ENCODE measurements at places on chromosomes 12 and 14.

DNA sequence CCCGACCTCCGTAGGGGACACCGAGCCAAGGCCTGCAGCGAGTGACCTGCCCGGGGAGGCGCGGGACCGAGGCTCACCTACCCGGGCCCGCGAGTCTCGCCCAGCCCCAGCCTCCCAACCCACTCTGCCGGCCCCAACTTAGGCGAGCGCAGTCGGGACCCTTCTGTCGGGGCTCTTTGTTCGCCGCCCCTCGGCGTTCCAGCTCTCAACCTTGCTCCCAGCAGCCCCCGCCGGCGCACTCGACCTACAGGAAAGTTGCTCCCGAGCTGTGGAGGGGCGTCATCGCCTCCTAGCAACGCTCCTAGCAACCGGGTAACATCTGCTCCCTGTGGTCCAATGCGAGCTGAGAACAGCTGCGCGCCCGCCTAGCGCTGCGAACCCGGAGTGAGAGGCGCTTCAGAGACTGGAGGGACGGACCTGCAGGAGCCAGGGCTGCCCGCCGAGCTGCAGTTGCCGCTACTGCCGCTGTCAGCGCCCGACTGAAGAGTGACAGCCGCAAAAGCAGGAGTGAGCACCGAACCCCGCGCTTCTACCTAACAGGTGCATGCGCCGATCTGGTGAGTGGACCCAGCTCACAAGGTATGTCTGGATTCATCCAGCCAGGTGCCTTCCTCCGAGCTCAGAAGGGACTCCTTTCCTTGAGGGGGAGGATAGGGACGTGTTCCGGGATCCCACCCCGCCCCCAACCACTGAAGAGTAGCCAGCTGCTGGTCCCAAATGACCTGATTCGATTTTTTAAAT lies 355.0 kb downstream of the SNAPC1 start:
- peak; percentile 70 for DNase-seq

GRCh38 chr12:71763677-71764379 lies 9.2 kb downstream of the RAB21 start:
- no peak for DNase-seq

GRCh38 chr14:104598910-104599273 lies 5.7 kb downstream of the TMEM179 start:
- no peak for DNase-seq

DNA sequence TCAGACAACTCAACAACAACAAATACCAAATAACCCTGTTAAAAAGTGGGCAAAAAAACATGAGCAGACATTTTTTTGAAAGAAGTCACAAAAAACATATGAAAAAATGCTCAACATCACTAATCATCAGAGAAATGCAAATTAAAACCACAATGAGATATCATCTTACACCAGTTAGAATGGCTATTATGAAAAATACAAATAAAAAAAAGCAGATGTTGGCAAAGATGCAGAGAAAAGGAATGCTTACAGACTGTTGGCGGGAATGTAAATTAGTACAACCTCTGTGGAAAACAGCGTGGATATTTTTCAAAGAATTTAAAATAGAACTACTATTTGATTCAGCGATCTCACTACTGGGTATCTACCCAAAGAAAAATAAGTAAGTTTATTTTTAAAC lies 114.0 kb downstream of the SLC38A4 start:
- no peak for DNase-seq

DNA sequence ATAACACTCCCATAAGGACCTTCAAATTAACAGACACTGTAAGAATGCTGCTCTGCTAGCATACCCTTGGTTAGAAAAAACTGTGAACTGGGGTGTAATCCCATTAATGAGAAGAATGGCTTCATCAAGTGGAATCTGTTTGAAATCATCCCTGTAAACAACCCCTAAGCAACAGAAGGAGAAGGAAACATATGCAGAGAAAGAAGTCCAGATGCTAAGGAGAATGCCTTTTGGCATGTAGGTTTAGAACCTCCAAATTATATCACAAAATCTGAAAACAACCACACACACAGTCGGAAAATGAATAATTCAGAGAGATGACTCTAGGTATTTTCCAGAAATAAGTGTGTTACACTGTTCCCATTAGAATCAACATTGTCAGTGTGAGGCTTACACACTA lies 140.2 kb downstream of the NUAK1 start:
- DNase-seq: no peak

- no peak for DNase-seq
Measured at GRCh38 chr12:14369311-14369710, 3.8 kb downstream of the ATF7IP start.

DNA sequence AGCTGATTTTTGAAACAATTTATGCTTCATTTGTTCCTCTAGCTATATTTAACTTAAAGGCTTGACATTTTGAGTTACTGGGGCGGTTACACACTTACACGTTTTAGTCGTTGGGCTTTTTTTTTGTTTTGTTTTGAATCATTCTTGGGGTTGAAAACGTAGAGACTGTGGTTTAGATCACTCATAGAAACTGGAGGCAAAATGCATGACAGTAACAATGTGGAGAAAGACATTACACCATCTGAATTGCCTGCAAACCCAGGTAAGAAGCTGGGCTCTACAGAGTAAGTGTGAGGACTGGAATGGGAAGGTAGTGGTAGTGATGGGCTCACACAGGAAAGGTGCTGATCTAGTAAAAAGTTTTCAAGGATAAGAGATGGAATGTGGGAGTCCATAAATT lies at the start of gene CLEC2D:
Gene CLEC2D (plus strand): TSS at position 180 of the 400 bp plus-strand sequence. CDS start 22 bp downstream, at position 202.
- DNase-seq: no peak

DNA sequence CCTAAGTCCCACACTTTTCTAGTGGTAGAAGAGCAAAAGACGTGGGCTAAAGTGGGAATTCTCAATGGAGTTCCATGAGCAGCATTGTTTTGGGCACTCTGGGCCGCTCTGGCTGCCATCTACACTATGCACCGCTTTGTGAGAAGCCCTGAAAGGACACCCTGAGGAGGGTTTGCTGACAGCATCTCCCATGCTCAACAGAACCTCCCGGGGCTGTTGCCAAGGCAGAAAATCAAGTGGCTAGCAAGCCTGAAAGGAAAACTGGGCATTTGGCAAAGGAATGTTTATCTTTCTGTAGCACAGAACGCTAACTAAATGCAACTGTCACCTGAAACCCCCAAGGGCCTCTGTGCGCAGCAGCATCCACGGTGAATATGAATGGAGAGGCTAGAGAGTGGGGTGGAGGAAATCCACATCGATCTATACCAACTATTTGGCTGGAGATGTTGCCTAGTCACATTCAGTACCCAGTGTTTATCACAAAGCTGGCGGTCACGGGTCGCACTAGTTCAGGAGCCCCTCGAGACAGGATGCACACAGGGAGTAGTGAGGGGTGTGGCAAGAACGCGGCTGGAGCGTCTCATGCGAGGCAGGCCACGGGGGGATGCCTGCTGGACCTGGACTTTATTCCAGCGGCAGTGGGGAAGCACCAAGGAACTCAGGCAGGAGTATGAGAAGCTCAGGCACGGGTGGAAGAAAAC lies 14.2 kb downstream of the APPL2 start:
- no peak for DNase-seq

GRCh38 chr14:104545942-104546501 lies 33.5 kb upstream of the C14orf180 start:
- DNase-seq: no peak

GRCh38 chr14:56313789-56314188 lies 195.6 kb downstream of the PELI2 start:
- DNase-seq: no peak

GRCh38 chr14:47207617-47208016 lies 467.8 kb downstream of the MDGA2 start:
- no peak for DNase-seq

- no peak for DNase-seq
Measured at GRCh38 chr14:37844614-37845013, 249.2 kb downstream of the TTC6 start.

- peak; percentile 71 for DNase-seq
Measured at GRCh38 chr12:26338586-26339572, 143.5 kb downstream of the SSPN start.

DNA sequence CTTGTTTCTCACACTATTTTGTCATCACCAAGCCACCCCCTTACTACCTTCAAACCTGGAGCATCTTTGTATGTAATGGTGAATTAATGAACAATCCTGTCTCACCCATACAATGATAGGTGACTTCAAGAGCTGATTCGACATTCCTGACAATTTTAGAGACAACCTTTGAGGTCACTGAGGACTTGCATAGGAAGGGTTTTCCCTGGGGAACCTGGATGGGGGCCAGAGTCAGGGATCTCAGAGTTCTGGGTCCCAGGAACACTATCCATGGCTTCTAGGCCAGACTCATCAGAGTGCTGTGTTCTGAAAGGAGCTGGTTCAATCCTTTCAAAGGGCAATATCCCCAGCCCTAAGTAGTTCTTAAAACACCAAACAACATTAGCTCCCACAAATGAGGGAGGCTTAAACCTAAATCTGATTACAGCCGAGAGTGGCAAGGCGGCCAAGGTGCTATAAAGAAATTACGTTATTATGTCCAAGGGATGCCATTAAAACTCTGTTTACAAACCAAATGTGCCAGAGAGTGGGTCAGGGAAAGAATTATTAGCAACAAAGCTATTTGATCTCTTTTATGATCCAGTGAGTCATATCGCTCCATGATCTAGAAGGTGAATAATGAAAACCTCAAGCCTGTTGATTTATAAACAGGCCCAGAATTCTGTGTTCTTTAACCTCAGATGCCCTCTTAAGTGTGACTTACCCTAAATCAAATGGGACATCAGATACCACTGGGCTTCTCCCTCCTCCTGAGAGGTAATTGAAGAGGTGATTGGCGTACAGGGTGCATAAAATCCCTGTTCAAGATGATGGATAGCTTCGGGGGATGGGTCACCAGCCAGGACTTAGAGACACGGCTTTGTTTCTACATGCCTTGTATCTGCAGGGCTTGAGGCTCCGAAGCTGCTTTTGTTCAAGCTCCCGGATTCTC lies 230.2 kb upstream of the TBX3 start:
- no peak for DNase-seq

DNA sequence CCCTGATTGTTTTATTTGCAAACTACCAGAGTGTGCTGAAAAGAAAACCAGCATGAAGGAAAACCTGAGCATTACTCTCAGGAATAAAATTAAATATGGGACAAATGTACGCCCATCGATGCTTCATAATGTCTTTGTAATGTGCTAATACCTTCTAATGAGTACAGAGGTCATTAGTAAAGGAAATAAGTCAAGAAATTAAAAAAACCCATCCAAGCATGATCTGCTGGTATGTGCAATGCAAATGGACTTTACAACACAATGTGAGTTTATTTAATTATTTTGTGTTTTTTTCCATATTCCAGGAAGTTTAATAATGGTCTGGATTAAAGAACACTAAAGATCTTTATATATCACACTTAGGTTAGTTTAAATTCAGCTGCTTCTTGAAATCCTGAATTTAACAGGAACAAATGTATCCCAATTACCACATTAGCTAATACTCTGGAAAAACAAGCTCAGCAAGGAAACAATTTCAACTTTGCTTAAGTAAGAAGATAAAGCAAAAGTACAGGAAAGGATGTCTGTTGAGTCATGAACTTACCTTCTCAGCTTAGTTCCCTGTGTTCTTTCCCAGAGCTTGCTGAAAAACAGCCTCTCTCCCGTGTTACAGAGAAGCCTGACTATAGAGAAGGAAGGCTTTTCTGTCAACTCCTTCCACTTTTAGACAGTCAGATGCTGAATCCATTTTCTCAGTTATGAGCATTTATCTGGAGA lies 179.3 kb upstream of the TMEM260 start:
- DNase-seq: no peak

DNA sequence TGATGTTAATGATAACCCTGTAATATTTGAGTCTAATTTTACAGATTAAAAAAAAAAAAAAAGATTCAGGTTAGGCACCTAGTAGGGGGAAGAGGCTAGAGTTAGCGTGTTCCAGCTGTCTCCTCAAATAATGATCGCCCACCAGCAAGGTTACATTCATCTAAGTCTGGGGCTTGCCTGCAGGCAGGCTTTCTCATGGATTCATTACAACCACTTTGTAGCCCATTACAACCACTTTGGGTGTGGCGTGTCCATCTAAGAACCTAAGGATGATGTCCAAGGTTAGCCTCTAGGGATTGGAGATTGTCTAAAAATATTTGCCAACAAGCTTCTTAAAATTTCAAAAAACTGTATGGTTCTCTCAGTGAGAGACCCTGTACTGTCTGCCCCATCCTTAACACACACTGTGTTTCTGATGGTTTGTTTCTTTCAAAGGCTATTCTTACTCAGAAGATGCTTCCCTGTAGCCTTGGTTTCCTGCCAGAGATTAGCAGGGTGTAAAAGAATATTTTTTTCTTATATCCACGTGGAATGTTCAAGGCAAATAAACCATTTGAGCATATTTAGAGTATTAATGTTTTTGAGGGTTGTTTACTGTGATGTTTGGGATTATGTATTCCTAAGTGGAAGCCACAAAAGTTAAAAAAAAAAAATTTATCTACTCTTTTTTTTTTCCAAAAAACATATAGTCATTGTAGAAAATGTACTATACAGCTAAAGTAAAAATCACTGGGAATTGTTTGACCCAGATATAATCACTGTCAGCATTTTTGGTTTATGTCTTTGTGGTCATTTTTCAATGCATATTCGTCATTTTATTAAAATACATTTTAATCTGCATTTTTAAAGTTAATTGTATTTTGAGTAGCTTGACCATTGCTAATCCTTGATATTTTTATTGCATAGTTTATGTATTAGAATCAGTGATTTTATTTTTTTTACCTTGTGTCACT lies 1.7 kb downstream of the DYNC1H1 start:
- no peak for DNase-seq

GRCh38 chr12:989751-990660 lies 1.0 kb upstream of the ERC1 start:
- peak; percentile 40 for DNase-seq

GRCh38 chr12:34290381-34290995 lies 268.2 kb downstream of the ALG10 start:
- DNase-seq: no peak

- DNase-seq: no peak
Measured at GRCh38 chr12:118513611-118514010, 137.3 kb downstream of the SUDS3 start.

DNA sequence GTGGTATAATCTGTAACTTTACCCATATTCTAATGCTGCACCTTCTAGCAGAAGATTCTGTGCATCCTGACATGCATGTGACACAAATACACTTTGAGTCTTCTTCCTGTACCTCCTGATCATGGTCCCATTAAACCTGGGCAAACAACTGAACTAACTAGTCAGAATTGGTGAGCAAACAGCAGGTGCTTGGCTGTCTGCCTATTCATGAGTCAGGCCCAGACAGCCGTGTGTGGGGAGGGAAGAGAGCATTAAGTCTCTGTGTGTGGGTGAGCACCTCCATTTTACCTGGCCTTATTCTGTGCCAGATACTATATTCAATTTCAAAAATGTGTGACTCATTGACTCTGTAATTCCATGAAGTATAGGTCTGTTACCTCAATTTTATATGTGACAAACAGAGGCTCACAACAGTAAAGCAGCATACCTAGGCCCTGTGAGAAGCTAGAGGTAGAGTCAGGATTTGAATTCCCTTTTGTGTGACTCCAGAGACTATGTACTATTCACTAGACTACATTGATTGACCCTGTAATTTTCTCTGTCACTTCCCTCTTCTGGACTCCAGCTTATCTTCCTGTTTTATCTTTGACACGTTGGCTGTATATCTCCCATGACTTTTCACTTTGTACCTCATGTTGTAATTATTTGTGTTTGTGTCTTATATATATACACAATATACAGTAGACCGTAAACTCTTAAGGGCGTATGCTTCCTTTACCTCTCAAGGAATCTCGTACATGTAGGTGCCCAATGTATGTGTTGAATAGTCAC lies 32.2 kb downstream of the SUSD6 start:
- DNase-seq: no peak

Data from substantia nigra (tissue), 51 donors.